AG10803 (cell line): ENCODE measurements at places on chromosomes 3 and 15.

DNA sequence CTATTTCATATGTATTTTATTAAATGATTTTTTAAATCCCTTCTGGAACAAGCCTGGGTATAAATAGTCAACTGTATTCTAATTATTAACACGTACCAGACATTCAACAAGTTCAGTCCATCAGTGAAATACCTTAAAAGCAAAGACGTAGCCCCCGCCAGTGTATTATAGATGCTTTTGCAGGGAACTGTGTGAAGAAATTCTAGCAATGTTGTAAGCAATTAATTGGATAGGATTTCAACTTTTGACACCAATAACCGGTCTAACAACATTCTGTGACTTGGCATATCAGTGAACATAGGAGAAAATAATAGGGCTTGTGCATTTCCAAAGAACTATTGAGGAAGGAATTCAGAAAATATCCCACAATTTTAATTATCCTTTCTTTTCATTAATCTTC lies 67.2 kb upstream of the TGFBR2 start:
- DNase-seq, result no peak

- DNase-seq, result no peak
Measured at GRCh38 chr3:157058392-157059071, 101.4 kb downstream of the CCNL1 start.

GRCh38 chr3:193711523-193711963 lies 118.5 kb downstream of the OPA1 start:
- no peak for DNase-seq

DNA sequence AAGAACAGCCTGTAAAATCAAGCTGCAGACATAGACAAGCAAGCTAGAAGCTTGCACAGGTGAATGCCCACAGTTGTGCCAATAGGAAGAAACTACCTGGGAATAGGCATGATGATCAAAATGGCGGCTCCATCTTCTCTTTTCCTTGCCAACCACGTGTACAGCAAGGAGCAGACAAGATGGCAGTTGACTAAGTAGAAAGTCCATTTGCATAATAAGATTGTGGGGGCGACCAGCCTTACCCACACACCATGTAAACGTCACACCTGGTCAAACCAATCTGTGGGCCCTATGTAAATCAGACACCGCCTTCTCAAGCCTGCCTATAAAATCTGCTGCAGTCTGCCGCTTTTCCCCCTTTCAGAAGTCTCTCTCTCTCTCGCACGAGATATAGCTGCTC lies 25.1 kb upstream of the ANKRD34C start:
- no peak for DNase-seq

- no peak for DNase-seq
Measured at GRCh38 chr3:15523660-15524417, 2.3 kb upstream of the COLQ start.

DNA sequence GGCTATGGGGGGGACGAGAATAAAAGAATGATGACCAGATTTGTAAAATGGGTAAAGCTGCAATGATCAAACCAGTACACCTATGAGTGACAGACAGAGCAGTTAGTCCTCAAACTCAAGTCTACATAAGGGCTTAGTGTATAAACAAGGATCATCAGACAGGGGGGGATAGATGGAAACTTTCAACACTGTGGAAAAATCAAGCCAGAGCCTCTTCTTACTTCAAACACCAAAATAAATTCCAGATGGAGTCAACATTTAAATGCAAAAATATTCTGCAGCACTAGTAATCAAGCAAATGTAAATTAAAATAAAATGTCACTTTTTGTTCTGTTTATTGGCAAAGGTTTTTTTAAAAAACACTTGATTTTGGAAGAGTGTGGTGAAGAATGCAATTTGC lies 205.9 kb upstream of the RGMA start:
- no peak for DNase-seq

DNA sequence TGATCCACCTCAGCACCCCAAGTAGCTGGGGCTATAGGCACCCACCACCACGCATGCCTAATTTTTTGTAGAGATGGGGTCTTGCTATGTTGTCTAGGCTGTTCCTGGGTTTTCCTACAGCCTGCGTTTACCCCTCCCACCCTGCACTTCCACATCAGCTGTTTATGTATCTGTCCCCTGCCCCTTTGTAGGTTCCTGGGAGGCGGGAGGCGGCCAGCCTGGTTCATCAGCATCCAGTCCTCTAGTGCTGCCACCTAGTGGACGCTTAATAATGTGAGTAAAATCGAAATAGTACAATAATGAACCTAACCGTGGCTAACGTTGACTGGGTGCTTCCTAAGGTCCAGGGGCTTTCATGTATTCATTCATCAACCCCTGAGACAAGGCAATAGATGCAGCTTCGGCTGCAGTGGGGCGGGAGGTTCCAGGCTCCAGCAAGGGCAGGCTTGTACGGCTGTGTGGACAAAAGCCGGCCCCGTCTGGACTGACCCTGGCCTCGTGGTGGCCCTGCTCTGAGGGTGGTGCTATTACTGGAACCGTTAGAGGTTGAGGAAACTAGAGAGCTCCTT lies 1.2 kb upstream of the LCTL start:
- peak; percentile 66 for DNase-seq

DNA sequence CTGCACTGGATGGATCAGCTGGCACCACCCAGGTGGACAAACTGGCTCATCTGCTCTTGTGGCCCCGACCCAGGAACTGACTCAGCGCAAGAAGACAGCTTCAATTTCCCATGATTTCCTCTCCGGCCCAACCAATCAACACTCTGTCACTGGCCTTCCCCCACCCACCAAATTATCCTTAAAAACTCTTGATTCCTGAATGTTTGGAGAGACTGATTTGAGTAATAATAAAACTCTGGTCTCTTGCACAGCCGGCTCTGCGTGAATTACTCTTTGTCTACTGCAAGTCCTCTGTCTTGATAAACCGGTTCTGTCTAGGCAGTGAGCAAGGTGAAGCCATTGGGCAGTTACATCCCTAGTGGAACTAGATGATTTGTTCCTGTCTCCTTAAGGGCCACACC lies 16.1 kb downstream of the BDH1 start:
- DNase-seq, result no peak

DNA sequence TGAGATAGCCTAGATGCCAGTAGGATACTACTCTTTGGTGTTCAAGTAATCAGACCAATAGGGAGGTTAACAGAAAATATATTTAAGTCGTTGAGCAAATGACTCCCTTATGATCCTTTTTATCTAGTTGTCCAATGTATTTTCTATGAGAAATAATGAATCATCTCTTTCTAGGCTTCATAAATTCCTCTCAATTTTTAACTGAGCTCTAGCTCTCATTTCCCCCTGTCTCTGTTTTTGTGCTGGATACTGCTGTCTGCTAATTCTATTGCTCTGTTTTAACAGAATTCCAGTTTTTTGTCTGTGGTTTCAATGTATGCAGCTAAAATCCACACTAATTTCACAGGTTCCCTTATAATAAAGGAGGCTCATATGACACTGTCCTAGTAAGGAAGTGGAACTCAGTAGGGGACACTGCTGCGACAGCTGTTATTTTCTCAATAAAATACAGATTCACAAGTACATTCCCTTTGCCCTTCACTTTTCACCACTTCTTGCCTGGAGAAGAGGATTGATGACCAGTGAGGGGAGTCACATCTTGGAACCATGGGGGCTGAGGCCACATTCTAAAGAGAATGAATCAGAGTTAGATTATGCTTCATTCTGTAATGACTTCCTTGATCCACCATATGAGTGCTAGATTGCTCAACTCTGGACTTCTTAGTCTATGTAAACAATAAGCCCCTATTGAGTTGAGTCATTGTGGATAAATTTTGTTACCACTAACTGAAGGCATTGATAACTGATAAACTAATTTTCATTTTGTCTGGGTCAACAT lies 558.7 kb upstream of the KCNMB2 start:
- DNase-seq, result peak; percentile 93

DNA sequence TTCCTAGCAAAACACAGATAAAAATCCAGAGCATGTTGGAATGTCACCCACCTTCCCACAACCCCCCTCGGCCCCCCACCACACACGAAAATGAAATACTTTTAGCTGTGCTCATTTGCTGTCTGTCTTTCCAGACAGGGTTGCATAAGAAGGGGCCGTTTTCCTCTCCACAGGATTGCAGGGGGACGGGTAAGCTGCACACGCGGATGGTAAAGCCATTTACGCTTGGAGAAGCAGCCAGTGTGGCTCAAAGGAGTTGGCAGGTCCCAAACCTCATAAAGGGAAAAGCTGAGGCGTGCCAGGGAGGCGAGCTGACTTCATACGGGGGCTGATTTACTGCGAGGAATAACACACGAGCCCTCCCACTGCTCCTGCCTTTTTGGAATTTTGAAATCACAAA lies 47.4 kb upstream of the ITGA11 start:
- DNase-seq, result peak; percentile 100

DNA sequence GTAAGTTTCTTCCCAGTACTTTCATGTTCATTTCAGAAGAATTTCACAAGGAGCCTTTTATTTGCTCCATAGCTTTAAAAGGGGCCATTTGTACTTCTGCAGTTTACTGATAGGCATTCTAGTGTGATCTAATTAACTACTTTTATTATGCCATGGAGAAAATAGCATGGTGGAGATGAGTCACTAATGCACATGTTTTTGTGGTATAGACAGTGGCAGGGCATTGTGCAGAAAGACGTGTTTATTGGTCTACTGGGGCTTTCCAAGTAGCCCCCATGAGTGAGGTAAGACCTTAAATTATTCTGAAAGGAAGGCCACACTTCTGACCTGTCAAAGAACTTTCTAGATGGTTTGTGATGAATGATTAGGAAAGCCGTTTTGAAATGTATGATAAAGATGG lies 810.0 kb upstream of the NR2F2 start:
- no peak for DNase-seq

DNA sequence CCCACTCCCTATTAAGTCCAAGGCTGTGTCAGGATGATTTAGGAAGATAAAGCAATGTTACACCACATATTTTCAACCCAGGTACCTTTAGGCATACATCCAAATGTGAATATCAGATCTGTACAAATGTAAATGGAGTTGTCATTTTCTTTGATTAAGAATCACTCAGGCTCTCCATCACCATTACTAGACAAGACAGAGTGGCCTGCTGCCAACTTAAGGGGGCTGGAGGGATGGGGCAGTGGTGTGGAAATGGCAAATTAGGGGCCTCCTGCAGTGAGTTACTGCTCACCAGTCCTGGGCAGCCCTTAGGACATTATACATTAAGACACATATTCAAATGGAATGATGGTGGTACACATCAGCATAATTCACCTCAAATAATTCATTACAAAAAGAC lies 211.0 kb downstream of the TNIK start:
- no peak for DNase-seq

- peak; percentile 58 for DNase-seq
Measured at GRCh38 chr3:99023590-99024192, 122.2 kb upstream of the DCBLD2 start.

DNA sequence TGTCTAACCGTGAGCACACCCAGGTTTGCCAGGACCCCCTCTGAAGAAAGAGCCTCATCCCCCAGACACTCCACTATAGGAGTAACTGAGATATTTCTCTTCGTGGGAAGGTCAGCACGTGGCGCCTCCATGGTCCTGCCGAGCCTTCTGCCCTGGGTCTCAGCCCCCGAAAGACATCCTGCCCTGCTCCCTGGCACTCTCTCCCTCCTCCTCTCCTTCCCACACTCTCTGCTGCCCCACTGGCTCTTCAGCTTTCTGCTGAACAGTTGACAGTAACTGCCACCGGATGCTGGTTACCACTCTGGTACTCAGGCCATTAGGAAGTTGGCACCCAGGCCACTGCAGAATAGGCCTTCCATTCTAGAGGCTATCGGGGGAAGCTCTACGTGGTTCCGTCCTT lies 185.2 kb downstream of the UACA start:
- no peak for DNase-seq

GRCh38 chr15:40957581-40958051 lies 4.3 kb downstream of the CHAC1 start:
- DNase-seq, result peak; percentile 54

DNA sequence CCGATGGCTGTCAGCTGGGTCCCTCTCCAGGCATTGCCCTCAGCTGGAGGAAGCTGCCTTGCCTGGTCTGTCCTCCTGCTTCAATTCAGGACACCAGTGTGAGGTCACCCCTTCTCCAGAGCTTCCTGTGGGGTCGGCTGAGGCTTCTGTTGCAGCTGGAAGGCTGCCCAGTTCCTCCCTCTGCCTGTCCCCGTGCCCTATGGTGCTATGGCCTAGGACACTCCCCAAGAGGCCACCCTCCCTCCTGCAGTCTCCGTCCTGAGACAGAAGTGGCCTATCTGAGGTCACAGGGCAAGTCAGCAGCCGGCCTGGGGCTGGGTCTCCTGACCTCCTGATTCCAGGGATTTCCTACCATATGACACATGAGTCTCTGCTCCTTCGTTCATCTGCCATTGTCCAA lies 57.9 kb downstream of the RASGRF1 start:
- DNase-seq, result no peak

DNA sequence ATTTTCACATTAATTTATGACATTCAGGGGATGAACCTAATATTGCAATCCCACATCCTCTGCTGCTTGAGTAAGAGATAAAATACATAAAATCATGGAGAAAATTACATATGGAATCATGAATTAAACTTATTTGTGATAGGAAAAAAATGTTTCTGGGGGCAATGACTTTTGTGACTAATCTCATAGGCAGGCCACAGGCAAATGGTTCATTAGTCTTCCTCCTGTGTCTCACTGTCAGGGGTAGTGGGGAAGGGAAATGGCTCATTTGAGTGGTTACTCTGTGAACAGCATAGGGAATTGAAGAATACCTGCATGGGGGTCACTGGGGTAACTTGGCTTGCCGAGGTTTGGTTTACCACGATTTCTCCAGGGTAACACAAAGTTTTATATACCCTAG lies 72.0 kb downstream of the TFG start:
- DNase-seq, result peak; percentile 52
